Gastrocnemius medialis (tissue), 4 donors: ENCODE measurements at places on chromosomes 2 and 18. TPM values are rescaled to one million over a fixed set of nuclear protein-coding genes. Genes with fewer than 3 reads are reported as not detected.

- H3K36me3 ChIP-seq: no peaks in the 10 kb centered on the region
- no peak for DNase-seq
- H3K27me3 ChIP-seq: no peaks in the 10 kb centered on the region
- no peak overlapping the region for H3K27ac ChIP-seq
- H3K4me1 ChIP-seq: peaks cover 21% of the 10 kb centered on the region
Observed at GRCh38 chr2:11129598-11130449, 25.4 kb upstream of the SLC66A3 start.

- no peak overlapping the region for H3K27ac ChIP-seq
- no peak for DNase-seq
- no peak overlapping the region for H3K4me3 ChIP-seq
- no peaks in the 10 kb centered on the region for H3K27me3 ChIP-seq
- no peaks in the 10 kb centered on the region for H3K4me1 ChIP-seq
- H3K36me3 ChIP-seq: no peaks in the 10 kb centered on the region
Observed at GRCh38 chr2:126796931-126797621, 101.6 kb upstream of the TEX51 start.

DNA sequence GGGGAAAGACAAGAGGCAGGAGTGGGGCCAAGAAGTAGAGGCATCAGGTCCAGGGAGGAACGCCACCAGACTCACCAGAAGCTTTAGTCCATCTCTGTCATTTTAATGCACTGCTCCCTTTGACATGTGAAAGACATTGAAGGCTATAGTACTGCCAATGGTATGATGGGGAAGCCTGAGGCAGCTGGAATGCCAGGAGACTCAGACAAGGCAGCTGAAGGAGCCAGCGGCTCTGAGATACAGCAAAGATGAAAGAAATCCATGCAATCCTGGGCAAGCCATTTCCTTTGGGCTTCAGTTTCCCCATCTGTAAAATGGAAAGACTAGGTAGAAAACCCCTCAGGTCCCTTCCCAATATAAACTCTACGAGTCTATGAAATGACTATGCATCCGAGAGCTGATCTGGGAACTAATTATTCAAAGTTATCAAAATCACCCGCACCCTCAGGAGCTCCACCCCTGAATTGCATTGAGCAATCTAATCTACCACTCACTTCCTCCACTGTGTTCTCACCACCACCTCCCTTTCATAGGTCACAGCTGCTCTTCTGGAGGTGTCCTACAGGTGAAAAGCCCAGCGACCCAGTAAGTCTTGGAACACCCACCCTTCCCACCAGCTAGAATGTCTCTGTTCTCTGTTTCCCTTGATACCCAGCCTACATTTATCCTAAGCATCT is 3.1 kb downstream of the CXCR2 start:
- no peaks in the 10 kb centered on the region for H3K4me1 ChIP-seq
- H3K4me3 ChIP-seq: no peak overlapping the region
- no peaks in the 10 kb centered on the region for H3K36me3 ChIP-seq
- DNase-seq: no peak

Gene SCYGR4
- total RNA-seq: not detected

Gene CERS6
- 11.9 TPM for total RNA-seq

GRCh38 chr2:29021886-29022285 is 40.8 kb downstream of the TOGARAM2 start:
- no peak overlapping the region for H3K27ac ChIP-seq
- H3K4me1 ChIP-seq: peaks cover 3% of the 10 kb centered on the region
- no peaks in the 10 kb centered on the region for H3K27me3 ChIP-seq

DNA sequence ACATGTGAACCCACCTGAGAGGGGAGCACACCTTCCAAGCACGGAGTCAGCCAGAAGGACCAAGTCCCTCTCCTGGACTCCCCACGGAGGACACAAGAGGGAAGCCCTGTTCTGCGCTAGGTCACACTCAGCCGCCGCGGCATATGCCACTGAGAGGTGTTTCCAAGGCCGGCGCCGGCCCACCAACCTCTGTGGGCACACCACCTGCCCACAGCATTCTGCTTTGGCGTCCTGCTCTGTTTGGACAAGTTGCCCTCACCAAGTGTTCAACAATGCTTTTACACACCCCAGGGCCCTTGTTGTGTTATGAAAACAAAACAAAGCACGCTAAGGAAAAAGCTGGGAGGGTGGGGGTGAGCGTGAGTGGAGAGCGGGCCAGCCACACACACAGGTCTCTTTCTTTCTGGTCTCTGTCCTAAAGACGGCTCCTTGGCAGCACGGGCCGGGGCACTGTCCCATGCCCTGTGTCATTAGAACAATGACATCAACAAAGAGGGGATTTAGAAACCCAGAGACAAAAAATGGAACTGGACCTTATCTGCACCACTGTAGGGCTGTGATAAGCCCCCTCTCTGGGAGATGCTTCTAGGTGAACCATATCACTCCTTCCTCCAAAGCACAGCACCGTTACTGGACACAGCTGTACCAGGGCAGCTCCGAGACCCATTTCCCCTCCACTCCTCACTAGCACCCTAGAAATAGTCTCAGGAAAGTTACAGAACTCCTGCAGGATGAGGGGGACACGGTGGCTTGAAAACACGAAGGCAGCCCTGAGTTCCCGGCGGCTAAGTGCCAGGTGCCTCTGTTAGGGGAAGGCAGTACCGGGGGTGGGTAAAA is 17.0 kb downstream of the SMAD7 start:
- no peak overlapping the region for H3K4me3 ChIP-seq
- no peak for DNase-seq
- no peaks in the 10 kb centered on the region for H3K36me3 ChIP-seq

Gene PKDCC
- total RNA-seq: 164 TPM

GRCh38 chr18:27649621-27650020 is 464.5 kb upstream of the CHST9 start:
- H3K36me3 ChIP-seq: no peaks in the 10 kb centered on the region
- no peaks in the 10 kb centered on the region for H3K27me3 ChIP-seq
- DNase-seq: no peak
- H3K4me3 ChIP-seq: no peak overlapping the region
- H3K27ac ChIP-seq: no peak overlapping the region

DNA sequence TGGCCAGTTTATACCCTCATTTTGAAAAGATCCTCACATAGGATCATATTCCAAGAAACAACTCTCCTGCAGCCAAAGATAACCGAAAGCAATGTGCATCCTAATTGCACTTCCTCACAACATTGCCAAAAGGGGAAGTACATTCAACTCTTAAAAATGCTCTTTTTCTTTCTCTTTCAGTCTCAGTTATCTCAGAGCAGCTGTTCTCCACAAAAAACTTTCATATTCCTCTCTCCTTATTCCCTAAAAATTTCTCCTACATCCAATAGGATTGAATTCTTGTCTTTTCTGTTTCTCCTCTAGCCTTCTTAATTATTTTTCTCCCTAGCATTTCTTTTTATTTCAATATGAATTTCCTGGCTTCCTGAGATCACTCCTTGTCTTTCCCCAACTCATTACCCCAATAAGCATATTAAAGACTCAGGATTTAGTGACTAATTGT is 7.4 kb upstream of the VRK2 start:
- no peak overlapping the region for H3K27ac ChIP-seq
- H3K27me3 ChIP-seq: no peaks in the 10 kb centered on the region
- DNase-seq: no peak
- H3K36me3 ChIP-seq: peaks cover 4% of the 10 kb centered on the region
- no peak overlapping the region for H3K4me3 ChIP-seq

DNA sequence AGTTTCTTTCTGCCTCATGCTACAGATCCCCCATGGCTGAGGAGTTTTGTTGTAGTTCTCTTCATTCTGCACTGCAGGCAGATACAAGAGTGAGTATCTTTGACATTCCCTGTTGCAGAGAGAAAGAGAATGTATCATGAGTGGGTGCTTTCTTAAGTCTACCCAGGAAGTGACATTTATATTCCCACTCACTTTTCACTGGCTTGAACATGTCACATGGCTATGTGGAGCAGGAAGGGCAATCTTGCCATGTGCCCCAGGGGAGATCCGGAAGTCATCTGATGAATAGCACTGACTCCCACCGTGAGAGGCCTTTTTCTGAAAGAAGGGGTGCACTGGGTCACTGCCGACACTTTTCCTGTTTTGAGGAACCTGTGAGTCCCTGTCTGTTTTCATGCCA is 66.4 kb upstream of the BOD1L2 start:
- H3K27me3 ChIP-seq: no peaks in the 10 kb centered on the region
- DNase-seq: no peak
- H3K4me1 ChIP-seq: no peaks in the 10 kb centered on the region

DNA sequence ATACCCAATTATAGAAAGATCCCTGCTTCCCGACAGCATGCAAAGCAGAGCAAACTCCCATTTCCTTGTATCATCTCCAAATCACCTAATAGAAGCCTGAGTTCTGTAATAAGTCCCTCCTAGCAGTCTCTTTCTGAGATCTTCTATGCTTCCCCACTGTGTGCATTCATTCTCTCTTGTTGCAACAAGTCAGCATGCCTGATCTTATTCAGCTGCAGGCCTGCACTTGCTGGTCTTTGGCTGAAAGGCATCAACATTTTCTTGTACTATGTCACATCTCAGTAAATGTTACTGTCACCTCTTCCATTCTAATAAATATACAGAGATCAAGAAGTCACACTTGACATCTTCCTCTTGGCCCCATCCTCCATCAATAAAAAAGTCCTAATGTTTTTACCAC is 449.9 kb upstream of the MEX3C start:
- H3K27me3 ChIP-seq: no peaks in the 10 kb centered on the region
- no peak overlapping the region for H3K4me3 ChIP-seq
- H3K36me3 ChIP-seq: no peaks in the 10 kb centered on the region
- no peaks in the 10 kb centered on the region for H3K4me1 ChIP-seq
- no peak overlapping the region for H3K27ac ChIP-seq

DNA sequence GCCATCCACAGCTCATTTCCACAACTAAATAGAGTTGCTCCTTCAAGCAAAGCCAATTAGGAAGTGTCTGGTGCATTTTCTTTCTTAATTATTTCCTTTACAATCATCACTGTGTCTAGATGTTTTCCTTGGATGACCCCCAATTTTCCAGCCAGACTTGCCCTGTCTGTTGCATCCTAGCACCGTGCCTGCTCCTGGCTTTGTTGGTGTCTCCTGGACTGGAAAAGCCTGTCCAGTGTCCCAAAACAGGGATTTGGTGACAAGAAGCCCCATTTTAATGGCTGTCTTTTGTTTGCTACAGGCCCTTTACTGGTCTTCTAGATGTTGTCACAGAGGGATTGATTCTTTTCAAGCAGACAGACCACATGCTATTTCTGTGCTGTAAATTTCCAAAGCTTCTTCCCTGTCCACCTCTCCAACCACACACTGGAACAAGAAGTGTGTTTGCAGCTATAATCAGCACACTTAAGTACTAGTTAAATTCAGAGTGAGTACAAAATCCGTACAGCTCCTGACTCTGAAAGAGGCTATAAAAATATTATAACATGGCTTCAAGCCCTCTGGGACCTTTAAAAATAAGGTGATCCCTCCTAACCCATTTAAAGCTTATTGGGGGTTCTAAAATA is 38.4 kb downstream of the RNF144A start:
- peaks cover 16% of the 10 kb centered on the region for H3K4me1 ChIP-seq
- no peak overlapping the region for H3K4me3 ChIP-seq
- H3K27ac ChIP-seq: peak overlapping the region; percentile 41
- H3K27me3 ChIP-seq: no peaks in the 10 kb centered on the region

Gene KIAA2012
- not detected for total RNA-seq

GRCh38 chr2:37671816-37672103 is 318 bp upstream of the CDC42EP3 start:
- H3K4me1 ChIP-seq: peaks cover 35% of the 10 kb centered on the region
- DNase-seq: no peak
- H3K27ac ChIP-seq: peak overlapping the region; percentile 100
- peak overlapping the region; percentile 99 for H3K4me3 ChIP-seq

Gene BCL2
- 8.3 TPM for total RNA-seq

DNA sequence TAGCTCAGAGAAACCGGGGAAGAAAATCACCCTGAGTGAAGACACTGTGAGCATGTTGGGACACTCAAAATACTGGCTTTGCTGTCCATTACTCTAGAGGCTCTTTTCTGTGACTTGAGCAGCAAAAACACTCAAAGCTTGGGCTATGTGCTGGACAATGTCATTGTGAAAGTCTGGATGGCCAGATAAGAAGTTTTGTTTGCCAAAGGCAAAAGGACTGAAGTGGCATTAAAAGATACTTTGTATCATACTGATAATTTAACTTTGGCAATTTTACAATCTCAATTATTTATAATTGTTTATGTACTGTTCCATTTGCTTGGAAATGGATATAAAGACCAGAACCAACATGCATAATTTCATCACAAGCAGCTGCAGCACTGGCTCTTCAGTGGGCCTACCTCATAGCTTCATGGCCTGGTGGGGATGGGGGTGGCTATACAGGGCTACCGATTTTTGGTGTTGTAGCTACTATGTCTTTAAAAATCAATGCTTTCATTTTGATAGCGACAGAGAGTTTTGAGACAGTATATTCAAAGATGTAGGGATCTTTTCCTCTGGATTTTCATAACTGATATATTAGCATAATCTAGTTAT is 51.1 kb downstream of the RBKS start:
- H3K27me3 ChIP-seq: no peaks in the 10 kb centered on the region
- H3K4me3 ChIP-seq: no peak overlapping the region
- H3K36me3 ChIP-seq: no peaks in the 10 kb centered on the region
- H3K4me1 ChIP-seq: peaks cover 14% of the 10 kb centered on the region

Gene CRACDL
- total RNA-seq: 0.71 TPM
